ENCODE measurements at places on chromosomes 7 and 10.
A peak's percentile ranks its signal among the peaks of the same experiment; 100 is the strongest.

- no peaks in the 10 kb centered on the region for H3K36me3 ChIP-seq
- no peak overlapping the region for H3K27ac ChIP-seq
These were observed 305.1 kb downstream of the PTPRN2 start for GRCh38 chr7:158282461-158283001.

- no peak overlapping the region for H3K4me3 ChIP-seq
- no peak for DNase-seq
- H3K36me3 ChIP-seq: peaks cover 1% of the 10 kb centered on the region
- no peaks in the 10 kb centered on the region for H3K4me1 ChIP-seq
- H3K27me3 ChIP-seq: no peaks in the 10 kb centered on the region
- no peak overlapping the region for H3K27ac ChIP-seq
These were observed 14.5 kb downstream of the CFAP46 start for GRCh38 chr10:132927824-132928223.

GRCh38 chr7:54129035-54129434 lies 413.1 kb upstream of the VSTM2A start:
- no peaks in the 10 kb centered on the region for H3K4me1 ChIP-seq
- no peaks in the 10 kb centered on the region for H3K36me3 ChIP-seq
- no peaks in the 10 kb centered on the region for H3K27me3 ChIP-seq
- no peak overlapping the region for H3K4me3 ChIP-seq

GRCh38 chr7:55056577-55057480 lies 38.0 kb downstream of the EGFR start:
- peaks cover 2% of the 10 kb centered on the region for H3K36me3 ChIP-seq
- no peaks in the 10 kb centered on the region for H3K27me3 ChIP-seq
- H3K4me3 ChIP-seq: no peak overlapping the region
- H3K4me1 ChIP-seq: peaks cover 2% of the 10 kb centered on the region
- no peak overlapping the region for H3K27ac ChIP-seq

GRCh38 chr10:112663234-112664125 lies 216.5 kb downstream of the VTI1A start:
- DNase-seq: no peak
- H3K36me3 ChIP-seq: peaks cover 13% of the 10 kb centered on the region
- H3K4me1 ChIP-seq: peaks cover 10% of the 10 kb centered on the region
- no peak overlapping the region for H3K27ac ChIP-seq
- no peak overlapping the region for H3K4me3 ChIP-seq

- H3K27ac ChIP-seq: no peak overlapping the region
- no peaks in the 10 kb centered on the region for H3K4me1 ChIP-seq
- no peaks in the 10 kb centered on the region for H3K36me3 ChIP-seq
- no peak overlapping the region for H3K4me3 ChIP-seq
These were observed 57.1 kb downstream of the AOC1 start for GRCh38 chr7:150909200-150909995.

DNA sequence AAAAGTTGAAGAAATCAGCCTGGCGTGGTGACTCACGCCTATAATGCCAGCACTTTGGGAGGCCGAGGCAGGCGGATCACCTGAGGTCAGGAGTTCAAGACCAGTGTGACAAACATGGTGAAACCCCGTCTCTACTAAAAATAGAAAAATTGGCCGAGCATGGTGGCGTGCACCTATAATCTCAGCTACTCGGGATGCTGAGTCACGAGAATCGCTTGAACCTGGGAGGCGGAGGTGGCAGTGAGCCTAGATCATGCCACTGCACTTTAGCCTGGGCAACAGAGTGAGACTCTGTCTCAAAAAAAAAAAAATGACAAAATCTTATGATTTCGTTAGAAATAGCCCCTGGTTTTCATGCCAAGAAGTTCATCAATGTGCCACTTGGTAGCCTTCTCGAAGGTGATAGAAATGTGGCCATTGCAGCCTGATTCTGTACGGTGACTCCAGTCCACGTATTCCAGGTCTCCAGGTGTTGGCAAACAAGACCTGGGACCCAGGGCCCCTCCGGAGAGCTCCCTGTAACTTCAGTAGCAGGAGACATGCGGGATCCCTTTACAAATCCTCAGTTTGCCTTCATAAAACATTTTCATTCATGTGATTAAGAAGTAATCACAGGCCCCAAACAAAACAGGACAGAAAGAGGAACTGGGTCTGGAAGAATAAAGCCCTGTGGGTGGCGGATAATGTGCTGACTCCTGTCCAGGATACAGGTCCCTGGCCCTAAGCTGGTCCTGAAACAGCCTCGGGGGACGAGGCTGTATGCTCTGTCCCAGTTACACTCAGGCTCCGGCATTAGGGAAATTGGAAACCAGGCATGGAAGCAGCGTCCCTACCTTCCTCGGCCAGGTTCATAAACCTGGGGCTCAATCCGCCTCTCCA lies 207.3 kb upstream of the SH2B2 start:
- no peaks in the 10 kb centered on the region for H3K27me3 ChIP-seq
- H3K4me1 ChIP-seq: peaks cover 19% of the 10 kb centered on the region
- H3K4me3 ChIP-seq: peak overlapping the region; percentile 50
- peaks cover 30% of the 10 kb centered on the region for H3K36me3 ChIP-seq
- H3K27ac ChIP-seq: peak overlapping the region; percentile 80
